ENCODE measurements at places on chromosomes 7 and 10.

GRCh38 chr7:69937097-69937496 lies 338.8 kb downstream of the AUTS2 start:
- DNase-seq, result no peak

- DNase-seq, result peak; percentile 15
These were observed 737.4 kb downstream of the TNS3 start for GRCh38 chr7:46844486-46844885.

- no peak for DNase-seq
These were observed 36.0 kb downstream of the ANK3 start for GRCh38 chr10:60353519-60354258.

DNA sequence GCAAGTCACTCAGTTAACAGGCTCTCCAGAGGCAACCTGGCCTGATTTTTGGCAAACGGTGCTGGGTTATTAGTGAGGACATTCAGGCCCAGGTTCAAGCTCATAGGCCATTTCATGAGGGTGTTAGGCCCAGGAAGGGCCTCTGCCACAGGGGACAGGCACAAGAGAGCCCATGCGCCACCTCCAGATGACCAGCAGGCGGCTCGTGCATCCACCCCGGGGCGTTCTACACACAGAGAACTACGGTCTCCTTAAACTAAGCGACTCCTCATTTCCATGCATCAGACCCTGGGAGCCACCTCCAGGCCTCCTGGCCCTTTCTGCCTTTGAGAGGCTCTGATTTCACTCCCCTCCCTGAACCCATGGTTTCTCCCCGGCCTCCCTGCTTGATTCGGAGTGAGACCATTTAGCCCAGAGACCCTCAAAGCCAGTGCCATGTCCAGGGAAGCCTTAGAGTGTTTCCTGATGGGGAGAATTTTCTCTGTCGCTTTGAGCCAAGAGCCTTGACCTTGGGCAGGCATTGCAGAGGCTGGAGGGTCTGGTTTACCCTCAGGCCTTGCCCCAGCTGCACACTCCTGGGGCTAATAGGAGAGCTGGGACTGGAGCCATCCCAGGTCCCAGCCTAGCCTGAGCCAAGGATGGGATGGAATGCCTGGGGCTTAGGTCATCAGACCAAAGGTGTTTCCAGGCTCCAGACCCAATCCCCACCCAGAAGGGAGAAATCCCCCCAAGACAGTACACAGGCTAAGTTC lies 188.0 kb downstream of the GRID1 start:
- peak; percentile 49 for DNase-seq

DNA sequence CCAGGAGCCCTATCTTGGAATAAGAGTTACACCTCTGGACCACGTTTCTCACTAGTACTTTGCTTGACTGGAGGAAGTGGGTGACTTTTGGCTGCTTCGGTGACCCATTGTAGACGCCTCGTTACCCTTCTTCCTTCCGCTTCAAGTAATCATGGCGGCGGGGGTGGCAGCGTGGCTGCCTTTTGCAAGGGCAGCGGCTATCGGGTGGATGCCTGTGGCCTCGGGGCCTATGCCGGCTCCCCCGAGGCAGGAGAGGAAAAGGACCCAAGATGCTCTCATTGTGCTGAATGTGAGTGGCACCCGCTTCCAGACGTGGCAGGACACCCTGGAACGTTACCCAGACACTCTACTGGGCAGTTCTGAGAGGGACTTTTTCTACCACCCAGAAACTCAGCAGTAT lies 1.5 kb downstream of the KCND2 start:
- DNase-seq, result no peak

DNA sequence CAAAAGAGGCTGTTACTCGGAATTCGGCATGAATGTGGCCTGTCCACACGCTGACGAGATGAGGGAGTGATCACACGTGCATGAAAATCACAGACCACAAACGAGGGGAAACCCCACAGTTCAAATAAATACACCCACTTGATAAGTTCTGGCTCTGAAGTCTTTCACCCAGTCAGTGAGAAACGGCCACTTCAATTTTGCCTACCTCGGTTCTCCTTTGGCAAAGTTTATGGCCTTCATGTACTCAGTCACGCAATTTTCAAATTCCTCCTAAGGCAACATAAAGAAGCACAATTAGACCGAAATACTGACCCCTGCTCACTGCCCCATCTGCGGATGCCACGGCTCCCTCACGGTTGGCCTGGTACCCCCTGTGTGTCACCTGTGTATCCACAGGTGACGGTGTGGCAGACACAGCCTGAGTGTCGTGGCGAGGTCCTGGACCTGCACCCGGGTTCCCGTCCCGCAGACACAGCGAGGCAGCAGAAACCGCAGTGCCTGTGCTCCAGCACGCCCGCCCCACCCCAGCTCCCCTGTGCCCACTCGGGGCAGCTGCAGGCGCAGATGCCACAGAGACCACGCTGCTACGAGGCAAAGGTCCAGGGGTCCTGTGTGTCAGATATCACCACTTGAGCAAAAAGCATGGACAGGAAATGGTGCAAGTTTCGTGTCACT lies 1.4 kb downstream of the CFAP46 start:
- DNase-seq, result no peak

DNA sequence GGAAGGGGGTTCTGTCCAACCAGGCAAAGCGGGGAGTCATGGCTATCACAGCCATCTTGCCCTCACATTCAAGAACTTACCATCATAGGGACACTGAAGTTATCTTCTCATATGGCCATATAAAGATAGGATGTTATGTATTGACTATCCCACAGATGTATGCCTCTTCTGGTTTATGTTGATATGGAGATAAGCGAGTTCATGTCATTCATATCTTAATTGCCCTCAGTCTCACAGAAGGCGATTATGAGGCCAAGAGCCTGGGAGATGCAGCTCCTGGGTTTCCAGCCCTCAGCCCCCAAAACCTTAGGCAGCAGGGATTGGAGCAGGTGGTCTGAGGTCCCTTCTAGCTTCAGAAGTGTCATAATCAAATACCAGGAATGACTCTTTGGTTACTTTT lies 8.5 kb upstream of the ANKRD61 start:
- no peak for DNase-seq

DNA sequence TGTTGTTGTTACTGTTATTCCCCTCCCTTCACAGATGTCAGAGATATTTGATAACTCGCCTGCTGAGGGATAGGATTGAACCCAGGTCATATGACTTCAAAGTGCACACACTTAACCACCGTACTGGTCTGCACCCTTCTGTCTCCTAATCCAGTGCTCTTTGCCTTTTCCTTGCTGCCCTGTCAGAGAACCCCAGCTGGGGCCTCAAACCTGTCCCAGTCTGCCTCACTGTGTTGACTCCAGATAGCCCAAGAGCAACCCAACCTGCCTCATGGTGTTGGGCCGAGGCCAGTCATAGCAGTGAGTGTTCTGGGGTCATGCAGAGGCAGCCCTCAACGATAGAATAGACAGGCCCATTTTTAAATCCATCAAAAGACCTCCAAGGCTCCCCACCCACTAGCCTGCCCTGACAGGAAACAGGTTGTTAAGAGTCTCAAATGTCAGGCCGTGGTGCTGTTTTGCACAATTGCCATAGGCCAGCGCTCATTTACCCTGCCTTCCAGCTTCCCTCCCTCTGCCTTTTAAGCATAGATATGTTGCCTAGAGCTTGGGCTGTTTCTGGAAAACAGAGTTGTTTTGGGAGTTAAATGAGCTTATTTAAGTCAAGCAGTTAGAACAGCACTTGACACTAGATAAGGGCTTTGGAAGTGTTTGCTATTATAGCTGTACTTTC lies 37.0 kb upstream of the PDCD4 start:
- no peak for DNase-seq

DNA sequence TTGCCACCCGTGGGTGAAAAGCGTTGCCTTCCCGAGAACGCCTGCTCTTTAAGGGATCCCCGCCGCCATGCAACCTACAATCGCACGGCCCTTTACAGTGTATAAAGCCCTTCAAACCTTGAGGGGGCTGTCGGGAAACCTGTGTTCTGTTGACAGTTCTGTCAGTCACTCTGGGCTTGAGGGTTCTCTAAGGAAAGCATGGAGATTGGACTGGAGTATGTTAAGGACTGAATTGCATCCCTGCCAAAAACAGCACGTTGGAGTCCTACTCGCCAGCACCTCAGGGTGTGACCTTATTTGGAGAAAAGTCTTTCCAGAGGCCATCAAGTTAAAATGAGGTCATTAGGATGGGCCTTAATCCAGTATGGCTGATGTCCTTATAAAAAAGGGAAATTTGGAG lies 70.6 kb downstream of the PFKFB3 start:
- no peak for DNase-seq

- no peak for DNase-seq
These were observed 205.7 kb downstream of the SORCS1 start for GRCh38 chr10:106958589-106959361.

DNA sequence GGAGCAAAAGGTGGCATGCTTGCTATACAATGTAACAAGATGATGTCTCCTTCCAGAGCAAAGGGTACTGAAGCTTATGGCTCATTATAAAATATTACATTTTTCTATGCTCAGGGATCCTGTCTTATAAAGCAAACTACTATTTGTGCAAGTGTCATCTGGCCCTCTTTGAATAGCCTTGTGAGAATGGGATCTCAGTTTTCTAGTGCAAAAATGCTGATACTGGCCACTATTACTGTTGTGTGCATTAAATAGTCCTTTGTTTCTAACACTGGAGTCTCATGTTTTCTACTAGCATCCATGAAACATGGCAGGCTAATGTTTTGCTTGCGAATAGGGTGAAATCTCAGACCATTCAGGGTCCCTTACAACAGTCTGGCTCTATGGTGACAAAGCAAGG lies 823.0 kb downstream of the REEP3 start:
- DNase-seq, result no peak

DNA sequence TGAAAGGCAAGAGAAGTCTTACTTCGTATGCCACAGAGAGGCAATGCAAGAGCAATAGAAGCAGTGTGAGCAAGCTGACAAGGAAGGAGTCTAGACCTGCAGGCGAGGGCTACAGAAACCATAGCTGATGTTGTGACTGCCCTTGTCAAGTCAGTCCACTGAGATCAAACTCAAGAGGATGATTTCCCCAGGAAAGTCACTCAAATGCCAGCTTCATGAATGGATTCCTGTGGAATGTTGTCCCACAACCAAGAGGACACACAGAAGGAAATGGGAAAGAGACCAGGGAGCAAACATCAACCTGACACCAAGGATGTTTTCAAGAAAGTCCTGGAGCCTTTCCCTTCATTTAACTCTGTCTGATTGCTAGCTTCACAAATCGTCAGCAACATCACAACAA lies 78.0 kb upstream of the GAD2 start:
- DNase-seq, result no peak

DNA sequence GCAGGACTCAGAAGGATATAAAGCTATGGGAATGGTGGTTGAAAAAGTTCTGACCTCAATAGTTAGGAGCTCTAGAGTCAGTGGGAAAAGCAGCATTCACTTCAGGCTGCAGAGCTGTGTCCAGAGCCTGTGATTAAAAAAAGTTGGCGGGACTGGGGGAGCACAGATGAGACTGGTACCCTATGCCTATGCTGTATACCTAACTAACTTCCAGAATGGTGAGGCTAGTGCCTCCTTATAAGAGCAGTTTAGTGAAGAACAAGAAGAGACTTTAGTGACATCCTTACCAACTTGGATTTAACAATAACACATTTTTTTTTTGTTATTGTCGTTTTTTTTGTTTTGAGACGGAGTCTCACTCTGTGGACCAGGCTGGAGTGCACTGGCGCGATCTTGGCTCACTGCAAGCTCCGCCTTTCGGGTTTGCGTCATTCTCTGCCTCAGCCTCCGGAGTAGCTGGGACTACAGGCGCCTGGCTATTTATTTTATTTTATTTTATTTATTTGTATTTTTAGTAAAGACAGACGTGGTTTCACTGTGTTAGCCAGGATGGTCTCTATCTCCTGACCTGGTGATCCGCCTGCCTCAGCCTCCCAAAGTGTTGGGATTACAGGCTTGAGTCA lies 6.6 kb upstream of the ZNF282 start:
- DNase-seq, result no peak

DNA sequence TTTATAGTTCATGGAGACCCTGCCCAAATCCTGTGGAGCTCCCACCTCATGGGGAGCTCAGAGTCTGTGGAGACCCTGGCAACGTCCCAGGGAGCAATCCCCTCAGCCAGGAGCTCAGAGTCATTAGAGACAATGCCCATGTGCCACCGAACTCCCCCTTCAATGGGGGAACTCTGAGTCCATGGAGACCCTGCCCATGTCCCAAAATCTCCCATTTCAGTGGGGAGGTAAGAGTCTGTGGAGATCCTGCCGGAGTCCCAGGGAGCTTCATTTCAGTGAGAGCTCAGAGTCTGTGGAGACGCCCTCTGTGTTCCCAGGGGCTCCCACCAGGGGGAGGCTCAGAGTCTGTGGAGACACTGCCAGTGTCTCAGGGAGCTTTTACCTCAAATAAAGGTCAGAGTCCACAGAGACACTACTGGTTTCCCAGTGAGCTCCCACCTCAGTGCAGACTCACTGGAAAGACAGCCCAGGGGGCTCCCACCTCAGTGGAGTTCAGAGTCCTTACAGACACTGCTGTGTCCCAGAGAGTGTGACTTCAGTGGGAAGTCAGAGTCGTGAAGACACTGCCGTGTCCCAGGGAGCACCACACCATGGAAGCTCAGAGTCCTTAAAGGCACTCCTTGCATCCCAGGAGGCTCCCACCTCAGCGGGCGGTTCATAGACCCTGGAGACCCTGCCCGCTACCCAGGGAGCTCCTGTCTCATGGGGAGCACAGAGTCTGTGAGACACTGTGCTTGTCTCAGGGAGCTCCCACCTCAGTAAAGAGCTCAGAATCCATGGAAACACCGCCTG lies 5.0 kb downstream of the MYO1G start:
- peak; percentile 53 for DNase-seq

DNA sequence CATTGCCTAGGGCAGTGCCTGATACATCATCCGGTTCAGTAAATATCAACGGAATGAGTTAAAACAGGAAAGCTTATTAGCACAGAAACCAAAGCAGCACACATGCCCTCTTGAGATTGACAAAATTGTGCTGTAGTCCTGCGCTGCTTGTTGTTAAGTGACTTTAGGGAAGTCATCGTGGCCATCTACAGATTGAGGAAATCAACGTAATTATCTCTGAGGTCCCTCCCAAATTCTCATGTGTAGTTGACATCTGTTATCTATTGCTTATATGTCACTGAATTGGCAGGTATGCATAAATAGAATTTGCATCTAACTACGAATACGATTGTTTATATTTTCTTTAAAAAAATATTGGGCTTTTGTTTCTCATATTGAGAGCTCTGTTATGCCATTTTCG lies 3.5 kb upstream of the GNB2 start:
- no peak for DNase-seq

Data from GM03348 (cell line).